ENCODE measurements at places on chromosomes 2 and 18.

DNA sequence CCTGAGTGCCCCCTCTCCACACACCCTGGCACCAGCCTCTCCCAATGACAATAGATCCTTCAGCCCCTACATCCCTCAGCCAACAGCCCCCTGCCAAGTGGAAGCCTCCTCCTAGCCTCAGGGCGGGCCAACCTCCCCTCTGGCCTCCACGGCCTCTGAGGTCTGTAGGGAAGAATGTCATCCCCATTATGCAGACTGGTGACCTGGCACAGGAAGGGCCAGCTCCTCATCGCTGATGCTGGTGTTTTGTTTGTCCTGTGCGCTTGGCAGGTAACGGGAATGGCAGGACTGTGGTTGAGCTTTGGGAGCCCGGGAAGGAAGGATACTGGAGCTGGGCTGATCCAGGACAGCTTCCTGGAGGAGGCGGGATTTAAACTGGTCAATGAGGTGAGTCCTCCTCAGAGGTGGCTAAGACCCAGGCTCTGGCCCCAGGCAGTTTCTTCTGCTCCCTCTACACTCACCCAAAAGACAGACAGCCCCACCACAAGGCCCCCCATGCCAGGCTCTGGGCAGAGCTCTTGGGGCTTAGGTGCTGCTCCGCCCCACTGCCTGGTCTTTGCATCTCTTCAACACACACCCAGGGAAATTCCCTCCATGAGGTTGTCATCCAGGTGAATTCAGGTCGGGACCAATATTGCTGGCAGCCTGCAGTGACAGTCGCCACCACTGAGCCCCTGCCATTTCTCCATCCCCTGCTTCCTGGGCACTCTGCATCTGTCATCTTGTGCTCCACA, 75.2 kb upstream of the SMAD7 start:
- DNase-seq: no peak

- no peak for DNase-seq
Measured at GRCh38 chr2:23695890-23696751, 230.8 kb downstream of the ATAD2B start.

- no peak for DNase-seq
Measured at GRCh38 chr18:42437646-42438045, 482.6 kb downstream of the PIK3C3 start.

DNA sequence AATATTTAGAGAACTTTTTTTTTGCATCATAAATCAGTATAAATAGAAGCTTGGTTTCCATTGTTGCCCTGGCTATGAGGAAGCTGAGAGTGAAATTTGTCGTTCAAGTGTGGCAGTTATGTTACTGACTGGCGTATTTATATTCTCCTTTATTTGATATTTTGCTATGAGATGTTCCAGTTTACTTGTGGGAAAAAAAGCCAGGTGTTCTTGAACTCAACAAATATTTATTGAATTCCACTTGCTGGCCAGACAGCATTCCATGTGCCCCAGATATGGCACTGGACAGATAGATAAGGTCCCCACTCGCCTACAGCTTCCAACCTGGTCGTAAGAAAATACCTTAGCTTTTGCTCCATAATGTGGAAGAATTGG, 44.7 kb downstream of the NEDD4L start:
- no peak for DNase-seq

DNA sequence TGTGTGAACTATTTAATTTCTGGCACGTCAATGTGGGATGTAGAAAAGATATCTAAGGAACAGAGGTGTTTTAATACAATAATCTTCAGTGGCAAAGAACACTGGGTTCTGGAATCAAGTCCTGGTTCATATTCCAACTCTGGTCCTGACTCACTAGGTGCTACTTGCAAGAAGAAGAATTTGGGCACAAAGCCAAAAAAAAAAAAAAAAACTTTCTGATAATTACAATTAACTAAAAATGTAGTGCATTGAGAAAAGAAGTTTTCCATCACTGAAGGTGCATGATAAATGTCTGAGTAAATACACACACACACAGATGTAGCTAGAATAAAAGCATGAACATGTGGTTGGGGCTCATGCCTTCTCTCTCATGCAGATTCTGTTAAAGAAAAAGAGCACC, 424.4 kb upstream of the REG3G start:
- no peak for DNase-seq

DNA sequence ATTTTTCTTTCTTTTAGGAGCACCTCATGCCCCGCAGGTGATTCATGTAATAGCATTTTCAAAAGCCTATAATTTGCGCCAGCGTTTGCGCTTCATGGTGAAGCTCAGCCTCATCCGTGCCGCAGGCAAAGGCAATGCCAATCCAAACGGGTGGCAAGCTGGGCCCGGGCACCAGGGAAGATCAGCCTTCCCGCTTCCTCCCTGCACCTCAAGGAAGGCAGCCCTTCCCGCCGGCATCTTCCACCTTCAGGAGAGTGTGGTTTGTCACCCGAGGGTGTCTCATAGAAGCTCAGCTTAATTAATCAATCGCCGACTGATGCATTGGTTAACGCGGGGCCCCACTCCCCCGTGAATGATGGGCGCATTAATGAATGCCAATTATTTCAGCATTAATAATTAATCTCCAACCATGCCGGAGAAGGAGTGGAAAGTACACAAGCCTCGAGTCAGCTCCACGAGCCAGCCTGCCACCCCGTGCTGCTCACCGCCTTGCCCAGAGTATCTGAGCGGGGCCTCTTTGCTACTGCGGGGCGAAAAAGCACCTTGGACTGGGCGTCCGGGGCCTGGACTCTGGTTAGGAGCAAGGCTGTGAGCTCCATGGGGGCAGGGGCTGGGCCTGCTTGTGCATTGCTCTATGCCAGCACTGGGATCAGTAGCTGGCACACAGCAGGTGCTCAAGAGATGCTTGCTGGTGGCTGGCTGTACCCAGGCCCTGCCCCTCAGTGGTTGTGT, 13.0 kb downstream of the INHBB start:
- no peak for DNase-seq

- DNase-seq: no peak
Measured at GRCh38 chr2:212998626-212999359, 152.6 kb downstream of the IKZF2 start.

GRCh38 chr2:47302308-47302707, 100.6 kb upstream of the MSH2 start:
- no peak for DNase-seq

- no peak for DNase-seq
Measured at GRCh38 chr2:17232776-17233556, 285.3 kb downstream of the RAD51AP2 start.

- DNase-seq: no peak
Measured at GRCh38 chr18:12034241-12035100, 53.2 kb downstream of the IMPA2 start.

GRCh38 chr18:1922066-1922465, 649.2 kb downstream of the METTL4 start:
- no peak for DNase-seq

DNA sequence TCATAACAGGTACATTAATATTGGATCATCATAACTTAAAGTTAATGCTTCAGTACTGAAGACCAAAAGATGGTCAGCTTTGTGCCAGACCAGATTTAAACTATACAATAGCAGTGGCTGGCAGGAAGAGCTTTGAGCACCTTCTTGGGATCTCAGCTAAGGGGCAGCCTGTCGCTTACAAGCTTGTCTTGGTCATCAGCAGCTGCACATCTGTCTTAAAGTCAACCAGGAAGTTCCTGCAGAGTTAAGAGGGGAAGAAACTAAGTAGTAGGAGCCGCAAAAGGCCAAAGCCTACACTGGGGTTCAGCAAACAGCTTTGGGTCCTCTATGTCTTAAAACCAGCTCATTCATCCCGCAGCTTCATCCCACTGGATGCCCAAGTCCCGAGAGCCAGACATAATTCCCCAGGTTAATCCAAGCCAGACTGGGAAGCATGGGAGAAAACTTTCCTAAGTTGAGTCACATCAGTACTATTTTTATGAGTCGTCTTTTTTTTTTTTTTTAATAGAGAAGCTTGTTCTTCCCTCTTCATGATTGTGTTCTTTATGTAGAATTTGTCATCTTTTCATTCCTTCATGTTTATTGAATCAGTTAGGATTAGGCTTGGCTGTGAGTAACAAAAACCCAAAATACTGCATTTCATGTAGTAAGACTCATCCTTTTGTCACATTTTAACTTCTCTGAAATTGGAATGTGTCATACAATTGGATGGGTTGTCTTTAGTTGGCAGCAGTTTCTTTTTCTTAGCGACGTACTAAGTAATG, 59.3 kb downstream of the SERTAD2 start:
- peak; percentile 20 for DNase-seq

- no peak for DNase-seq
Measured at GRCh38 chr18:45553723-45554388, 61.4 kb upstream of the SLC14A2 start.
